Glutamatergic neuron (in vitro differentiated cells): ENCODE measurements at places on chromosomes 4 and X. TPM values are rescaled to one million over a fixed set of nuclear protein-coding genes. Genes with fewer than 3 reads are reported as not detected.
A peak's percentile ranks its signal among the peaks of the same experiment; 100 is the strongest.

Gene MGAT4D
- not detected for total RNA-seq

Gene MAGEE2
- not detected for total RNA-seq

GRCh38 chr4:56958111-56958517 lies 19.3 kb downstream of the NOA1 start:
- no peak overlapping the region for H3K4me3 ChIP-seq
- DNase-seq = peak; percentile 19
- H3K27ac ChIP-seq = no peak overlapping the region
- H3K36me3 ChIP-seq = no peaks in the 10 kb centered on the region
- H3K4me1 ChIP-seq = peaks cover 5% of the 10 kb centered on the region
- H3K27me3 ChIP-seq = peaks cover 1% of the 10 kb centered on the region

DNA sequence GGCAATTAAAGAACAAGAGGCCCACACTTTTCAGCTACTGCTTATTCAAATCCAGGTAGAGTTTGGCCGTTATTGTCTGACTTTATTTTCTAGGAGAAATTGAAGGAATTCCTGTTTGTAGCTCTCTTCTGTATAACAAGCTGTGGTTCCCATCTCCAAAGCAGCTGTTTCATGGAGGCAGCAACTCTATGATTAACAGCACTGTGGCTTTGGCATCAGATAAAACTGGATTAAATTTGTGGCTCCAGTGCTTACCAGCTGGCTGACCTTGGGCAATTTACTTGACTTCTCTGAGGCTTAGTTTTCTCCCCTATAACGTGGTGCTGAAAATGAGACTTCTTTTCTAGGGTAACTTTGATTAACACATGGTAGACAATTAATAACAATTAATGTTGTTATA lies 28.1 kb downstream of the SLC30A9 start:
- no peak overlapping the region for H3K27ac ChIP-seq
- no peak for DNase-seq
- no peak overlapping the region for H3K4me3 ChIP-seq
- H3K27me3 ChIP-seq = no peaks in the 10 kb centered on the region

GRCh38 chrX:49879656-49880277 lies 483 bp downstream of the USP27X start:
- no peaks in the 10 kb centered on the region for H3K36me3 ChIP-seq
- H3K27ac ChIP-seq = no peak overlapping the region
- no peak for DNase-seq
- H3K27me3 ChIP-seq = no peaks in the 10 kb centered on the region
- H3K4me1 ChIP-seq = no peaks in the 10 kb centered on the region
- H3K4me3 ChIP-seq = peak overlapping the region; percentile 92

GRCh38 chr4:6575503-6576240 lies 683 bp downstream of the MAN2B2 start:
- no peak for DNase-seq
- H3K36me3 ChIP-seq = peaks cover 17% of the 10 kb centered on the region
- H3K4me1 ChIP-seq = no peaks in the 10 kb centered on the region
